ENCODE measurements at places on chromosomes 16 and 17. TPM values are rescaled to one million over a fixed set of nuclear protein-coding genes. Genes with fewer than 3 reads are reported as not detected.
A peak's percentile ranks its signal among the peaks of the same experiment; 100 is the strongest.

KRT31 gene
- not detected for total RNA-seq

- no peak for DNase-seq
Measured at GRCh38 chr17:2309338-2310154, 5.8 kb downstream of the SRR start.

DNA sequence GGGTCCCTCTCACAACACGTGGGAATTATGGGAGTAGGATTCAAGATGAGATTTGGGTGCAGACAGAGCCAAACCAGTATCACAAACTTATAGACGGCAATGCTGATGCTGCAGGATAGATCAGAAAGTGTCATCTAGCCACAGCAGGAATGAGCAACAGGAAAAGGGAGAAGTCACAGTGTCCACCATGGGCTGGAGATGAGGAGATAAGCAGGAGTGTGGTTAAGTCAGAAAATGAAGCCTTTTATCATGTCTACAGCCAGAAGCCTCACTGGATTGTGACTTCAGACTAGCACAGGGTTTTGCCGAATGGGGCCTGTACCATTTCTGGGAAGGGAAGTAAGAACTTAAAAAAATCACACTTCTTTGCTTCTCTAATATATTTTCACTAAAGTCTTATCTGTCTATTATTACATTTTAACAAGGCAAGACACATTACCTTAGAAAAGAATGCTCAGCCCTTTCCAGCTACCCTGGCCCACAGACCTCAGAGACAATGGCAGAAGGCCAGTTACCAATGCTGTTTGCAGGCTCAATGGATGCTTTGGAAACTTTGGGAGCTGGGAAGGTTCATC lies 490.2 kb upstream of the SALL1 start:
- no peak for DNase-seq

- DNase-seq, result no peak
Measured at GRCh38 chr16:88769617-88770460, 15.2 kb downstream of the PIEZO1 start.

GRCh38 chr17:27930000-27930399 lies 36.8 kb upstream of the LYRM9 start:
- no peak for DNase-seq

DNA sequence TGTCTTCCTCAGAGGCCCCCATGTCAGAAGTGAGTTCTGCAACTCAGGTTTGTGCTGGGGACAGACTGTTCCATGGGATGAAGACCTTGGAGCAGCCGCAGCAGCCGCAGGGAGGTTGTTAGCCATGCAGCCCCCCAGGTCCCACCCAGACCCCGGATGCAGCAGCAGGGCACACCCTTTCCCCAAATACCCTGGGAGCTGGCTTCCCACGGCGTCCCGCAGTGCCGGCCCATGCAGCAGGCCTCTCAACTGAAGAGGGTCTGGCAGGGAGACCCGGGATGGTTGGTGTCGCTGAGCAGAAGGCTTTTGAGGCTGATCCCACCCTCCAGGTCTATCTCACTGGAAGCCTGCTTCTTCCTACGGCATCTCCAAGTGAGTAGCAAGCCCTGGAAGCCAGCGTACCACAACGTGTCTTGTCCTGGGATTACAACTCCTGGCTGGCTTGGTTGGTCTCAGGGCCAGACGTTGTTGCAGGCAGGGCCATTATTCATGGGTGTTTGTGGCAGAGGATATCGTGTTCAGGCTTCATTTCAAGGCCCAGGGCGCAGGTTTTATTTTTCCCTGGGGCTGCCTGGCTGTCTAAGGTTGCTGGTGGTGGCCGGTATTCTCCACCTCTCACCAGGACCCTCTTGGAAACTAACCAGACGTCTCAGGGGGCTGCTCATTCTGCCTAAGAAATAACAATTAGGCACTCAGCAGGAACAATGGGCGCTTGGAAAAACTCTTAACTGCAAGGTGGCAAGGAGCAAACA lies 223.2 kb downstream of the C16orf95 start:
- DNase-seq, result no peak

DNA sequence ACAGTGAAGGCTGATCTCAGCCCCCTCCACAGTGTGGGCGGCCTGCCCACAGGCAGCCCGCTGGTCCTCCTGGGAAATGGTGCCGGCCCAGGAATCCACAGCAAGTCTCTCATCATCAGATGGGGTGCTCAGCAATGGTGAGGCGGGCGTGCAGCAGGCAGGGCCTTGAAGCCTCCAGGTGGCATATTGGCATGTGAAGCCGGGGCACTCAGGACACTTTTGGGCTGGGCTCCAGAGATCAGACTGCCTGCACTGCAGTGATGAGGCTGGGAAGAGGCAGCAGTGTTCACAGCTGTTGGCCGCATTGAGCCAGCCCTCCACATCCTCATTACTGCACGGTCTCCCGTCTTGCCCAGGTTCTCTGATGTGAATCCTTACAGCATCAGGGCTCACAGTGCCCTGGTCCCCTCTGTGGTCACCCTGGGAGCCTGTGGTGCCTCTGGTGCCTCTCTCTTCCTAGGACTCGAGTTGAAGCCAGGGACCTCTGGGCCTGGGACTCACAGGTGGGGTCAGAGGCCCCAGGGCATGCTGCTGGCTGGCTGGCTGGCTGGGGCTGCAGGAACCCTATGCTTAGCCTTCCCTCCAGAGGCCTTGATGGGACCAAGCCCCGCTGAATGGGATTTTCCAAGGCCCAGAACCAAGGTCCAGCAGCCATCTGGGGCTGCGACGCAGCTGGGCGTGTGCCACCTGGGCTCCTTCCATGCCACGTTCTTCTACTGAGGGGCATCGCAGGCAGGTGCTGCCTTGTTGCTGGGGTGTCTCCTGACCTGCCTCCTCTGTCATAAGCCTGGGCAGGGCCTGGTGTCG lies 48.6 kb downstream of the TNFRSF13B start:
- DNase-seq, result no peak

GRCh38 chr16:74743668-74744299 lies 30.8 kb downstream of the FA2H start:
- DNase-seq, result peak; percentile 94

GRCh38 chr16:66562409-66562808 lies 3.8 kb upstream of the CMTM1 start:
- no peak for DNase-seq

MRPS7 gene
- total RNA-seq, result 89.4 TPM

BCL6B gene
- not detected for total RNA-seq

GAS2L2 gene
- not detected for total RNA-seq

DNA sequence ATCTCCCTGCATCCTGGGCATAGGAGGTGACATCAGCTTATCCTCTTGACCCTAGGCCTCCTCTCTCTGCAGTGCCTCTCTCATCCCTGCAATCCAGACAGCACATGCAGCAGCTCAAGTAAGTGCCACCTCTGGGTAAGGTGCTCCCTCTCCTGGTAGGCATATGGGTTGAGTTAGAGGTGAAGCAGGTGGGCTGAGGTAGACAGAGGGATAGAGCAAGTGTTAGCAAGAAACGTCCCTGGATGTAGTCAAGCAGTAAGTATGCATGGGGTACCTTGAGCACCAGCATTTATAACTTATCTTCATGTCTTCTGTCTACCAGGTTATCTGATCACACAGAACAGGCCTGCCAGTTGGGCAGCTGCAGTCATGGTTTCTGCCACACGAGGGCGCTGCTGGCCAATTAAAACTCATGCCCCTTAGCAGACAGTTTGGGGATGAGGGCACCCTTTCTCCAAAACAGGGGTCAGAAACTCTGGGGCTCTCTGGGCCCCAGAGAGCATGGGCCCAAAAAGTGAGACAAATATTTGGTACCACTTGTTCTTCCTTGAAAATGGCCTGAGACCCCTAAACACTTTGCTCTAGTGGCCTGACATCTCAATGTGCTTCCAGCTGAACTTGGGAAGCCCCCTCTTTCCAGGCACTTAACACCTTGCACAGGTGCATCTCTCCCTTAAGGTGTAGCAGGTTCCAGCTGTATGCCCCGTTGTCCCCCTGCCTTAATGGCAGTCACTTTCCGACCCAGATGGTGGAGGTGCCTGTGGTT lies 59.8 kb downstream of the NEUROD2 start:
- peak; percentile 53 for DNase-seq

- DNase-seq, result no peak
Measured at GRCh38 chr16:89253548-89254287, 36.2 kb downstream of the ZNF778 start.

- DNase-seq, result no peak
Measured at GRCh38 chr16:30656388-30656787, 1.8 kb upstream of the FBRS start.

DNA sequence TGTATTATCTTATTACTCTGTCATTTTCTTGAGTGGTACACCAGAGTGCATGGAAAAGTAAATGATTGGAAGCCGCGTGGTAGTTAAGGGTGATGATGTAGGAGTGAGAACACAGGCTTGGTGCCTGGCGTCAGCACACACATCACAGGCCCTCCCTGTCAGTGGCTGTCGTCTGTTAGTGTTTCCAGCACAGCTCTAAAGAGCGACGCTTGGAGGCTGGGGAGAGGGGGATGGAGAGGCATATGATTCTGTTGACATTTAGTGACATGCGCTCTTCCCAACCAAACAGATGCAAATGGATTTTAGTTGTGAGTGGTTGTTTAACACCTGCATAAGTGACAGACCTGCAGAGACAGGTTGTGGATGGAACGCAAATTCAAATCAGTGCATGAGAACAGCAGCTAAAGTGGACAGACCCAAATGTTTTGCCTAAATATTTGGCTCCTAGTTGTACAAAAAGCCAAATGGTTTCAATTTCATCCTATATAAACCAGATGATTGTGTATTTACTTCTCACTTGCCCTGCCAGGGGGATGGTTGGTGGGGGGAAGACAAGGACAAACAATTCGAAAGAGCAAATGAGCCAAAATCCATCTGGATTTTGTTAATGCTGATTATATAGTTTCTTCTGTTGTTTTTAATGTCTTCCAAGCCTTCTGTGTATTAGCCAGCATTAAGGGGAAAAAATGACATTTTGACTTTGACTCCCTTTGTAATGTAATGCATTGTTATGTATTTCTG lies 222.3 kb downstream of the WWOX start:
- DNase-seq, result no peak

GRCh38 chr16:88527186-88527936 lies 42.8 kb upstream of the ZC3H18 start:
- no peak for DNase-seq

CDK3 gene
- total RNA-seq, result 7.7 TPM

- no peak for DNase-seq
Measured at GRCh38 chr17:82939621-82940135, 99.9 kb upstream of the ZNF750 start.

DNA sequence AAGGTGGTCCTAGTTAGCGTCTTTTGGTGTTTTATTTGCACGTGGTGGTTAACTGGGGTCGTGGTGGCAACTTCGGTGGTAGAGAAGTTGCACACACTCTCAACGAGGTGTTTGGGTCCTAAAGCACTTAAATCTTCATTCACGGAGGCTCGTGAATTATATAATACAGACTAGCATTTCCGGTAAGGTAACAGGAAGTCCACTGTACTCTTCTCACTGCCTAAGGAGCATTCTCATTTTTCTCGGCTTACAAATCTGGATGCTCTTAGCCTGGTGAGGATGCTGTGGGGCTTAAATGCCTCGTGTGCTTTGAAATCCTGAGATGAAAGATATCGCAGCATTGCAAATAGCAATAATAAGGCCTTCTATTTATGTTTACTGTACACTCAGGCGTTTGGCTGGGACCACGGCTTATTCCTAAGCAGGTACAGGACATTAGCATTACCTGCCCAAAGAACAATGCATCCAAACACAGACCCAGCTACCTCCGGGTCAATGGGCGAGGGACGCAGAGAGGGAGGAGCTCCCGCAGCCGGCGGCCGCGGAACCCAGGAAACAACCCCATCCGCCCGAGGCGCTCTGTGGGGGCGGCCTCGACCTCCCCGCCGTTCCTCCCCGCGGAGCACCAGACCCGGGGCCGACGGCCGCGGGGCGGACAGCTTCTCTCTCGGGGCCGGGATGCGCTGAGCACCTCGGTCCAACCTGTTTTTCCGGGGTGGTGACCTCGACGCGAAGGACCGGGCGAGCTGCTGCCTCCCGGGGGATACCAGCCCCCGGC lies 856 bp downstream of the DNAJA2 start:
- DNase-seq, result no peak

DNA sequence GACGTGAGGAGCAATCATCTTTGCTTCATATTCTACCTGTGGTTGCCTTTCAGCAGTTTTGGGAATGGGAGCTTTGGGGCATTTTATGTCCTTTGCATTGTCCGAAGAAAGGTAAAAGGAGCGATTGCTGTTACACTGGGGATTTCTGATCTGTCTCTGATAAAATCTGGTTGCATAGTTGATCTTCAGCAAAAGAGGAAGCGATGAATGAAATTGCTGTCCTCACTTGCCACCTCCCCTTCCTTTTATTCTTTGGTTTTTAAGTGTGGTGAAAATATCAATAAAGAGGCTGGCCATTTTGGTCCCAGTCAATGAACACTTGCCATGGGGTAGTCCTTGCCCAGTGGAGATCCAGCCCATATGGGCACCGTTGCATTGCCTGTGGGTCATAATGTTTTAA lies 236.8 kb downstream of the MSI2 start:
- DNase-seq, result no peak

GRCh38 chr16:83899978-83900377 lies 1.1 kb downstream of the MLYCD start:
- DNase-seq, result no peak

DNA sequence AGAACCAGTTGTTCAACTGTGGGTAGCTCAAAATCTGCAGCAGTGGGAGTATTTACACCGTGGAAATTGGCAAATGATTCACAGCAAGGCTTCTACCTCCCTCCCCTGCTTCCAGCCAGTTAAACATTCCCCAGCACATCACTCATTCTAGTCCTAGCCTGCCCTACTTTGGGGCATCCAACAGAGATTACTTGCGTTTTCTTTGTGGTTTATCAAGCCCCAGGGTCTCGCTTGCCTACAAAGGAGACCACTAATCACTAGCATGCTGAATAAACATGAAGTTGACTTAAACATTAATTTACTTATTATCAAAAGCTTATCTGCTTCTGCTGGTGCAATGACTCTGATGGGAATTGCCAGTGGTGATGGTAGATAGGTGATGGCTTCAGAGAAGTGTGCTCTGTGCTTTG lies 94.5 kb downstream of the MARF1 start:
- no peak for DNase-seq

DNA sequence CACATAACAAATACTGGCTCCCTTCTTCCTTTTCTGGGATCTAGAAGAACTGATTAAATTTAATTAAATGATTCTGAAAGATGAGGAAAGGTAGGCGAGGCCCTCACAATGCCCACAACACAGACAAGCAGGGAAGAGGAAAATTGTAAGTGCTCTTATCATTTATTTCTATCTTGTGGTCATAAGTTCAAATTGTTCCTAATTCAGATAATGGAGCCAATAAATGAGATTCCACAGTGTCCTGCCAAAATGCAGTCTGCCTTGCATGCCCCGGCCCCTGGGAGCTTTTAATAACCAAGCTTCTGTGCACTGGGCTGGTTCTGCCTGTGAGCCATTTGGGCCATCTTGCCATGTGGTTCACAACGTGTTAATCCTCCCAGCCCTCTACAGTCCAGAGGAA lies 97.0 kb downstream of the CMC2 start:
- no peak for DNase-seq
